ENCODE measurements at places on chromosomes 11 and 22.

- DNase-seq: no peak
Observed at GRCh38 chr11:20501252-20501651, 98.2 kb upstream of the SLC6A5 start.

DNA sequence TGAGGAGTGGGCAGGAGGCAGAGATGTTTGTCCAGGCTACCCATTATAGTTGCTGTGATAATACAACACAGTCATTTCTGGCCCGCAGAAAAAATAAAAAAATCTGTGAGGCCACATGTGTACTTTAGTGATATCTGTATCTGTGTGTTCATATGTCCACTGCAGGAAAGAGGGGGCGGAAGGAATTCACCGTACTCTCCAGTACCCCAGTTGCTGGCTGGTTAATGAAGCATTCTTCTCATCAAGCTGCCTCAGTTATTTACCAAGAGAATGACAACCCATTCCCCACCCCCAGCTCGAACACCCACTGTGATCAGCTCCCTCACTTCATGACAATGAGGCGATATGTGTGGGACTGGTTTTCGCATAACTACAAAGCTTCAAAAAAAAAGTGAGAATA lies 309.3 kb downstream of the SOX6 start:
- no peak for DNase-seq

DNA sequence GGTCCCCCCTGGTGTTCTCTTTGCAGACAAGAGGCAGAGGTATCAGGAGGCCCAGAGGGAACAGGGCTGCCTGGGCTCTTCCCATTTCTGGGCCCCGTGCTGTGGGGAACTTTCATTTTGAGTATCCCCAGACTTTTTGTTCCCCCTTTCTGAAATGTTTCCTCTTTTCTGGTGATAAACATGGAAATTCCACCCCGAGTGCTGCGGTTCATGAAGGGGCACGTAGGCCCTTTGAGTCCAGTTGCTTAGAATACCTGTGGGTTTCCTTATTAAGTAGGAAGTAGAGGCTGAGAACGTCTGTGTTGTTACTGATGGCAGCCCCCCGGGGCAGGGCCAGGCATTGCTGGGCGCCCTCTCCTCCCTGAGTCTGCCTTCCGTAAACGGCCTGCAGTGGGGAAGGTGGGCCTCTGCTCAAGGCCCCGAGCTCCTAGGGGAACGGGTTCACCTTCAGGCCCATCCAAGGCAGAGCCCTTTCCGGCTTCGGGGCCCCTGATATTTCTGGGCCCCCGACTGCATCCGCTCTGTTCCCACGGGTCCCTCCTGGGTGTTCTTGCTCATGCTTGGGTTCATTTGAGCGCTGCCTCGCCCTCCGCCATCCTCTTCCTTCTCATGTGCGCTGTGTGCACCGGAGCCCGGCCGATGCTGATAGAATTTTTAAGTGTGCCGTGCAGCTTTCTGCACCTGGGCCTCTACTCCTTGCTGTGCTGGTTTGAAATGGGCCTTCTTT lies 12.0 kb downstream of the TBC1D22A start:
- no peak for DNase-seq

DNA sequence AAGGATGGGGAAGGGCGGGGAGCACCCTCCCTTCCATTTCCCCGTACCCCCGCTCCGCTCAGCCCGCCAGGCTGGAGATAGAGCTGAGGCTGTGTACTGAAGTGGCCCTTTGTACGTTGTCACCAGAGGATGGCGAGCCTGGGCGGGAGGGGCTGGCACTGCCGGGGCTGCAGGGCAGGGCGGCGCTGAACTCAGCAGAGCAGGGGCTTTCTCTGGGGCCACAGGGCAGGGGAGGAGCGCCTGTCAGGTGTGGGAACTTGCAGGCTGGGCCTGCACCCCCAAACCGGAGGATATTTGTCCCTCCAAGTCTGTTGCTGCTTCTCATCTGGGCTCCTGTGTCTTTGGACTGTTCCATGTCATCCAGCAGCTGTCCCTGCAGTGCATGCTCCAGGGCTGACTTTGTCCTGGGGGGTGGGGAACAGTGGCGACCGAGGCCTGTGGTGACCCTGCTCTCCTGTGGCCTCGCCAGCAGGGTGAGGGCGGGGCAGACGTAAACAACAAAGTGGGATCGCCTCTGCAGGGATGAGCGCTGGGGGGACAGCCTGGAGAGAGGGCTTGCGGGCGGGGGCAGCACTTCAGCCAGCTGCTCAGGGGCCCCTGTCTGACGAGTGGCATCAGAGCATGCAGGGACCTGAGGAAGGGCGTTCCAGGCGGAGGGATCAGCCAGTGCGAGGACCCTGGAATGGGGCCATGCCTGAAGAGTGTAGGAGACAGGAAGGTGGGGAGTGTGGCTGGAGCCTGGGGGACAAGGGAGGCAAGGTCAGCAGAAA lies 13.1 kb downstream of the MGAT3 start:
- no peak for DNase-seq

GRCh38 chr11:694563-695287 lies at the start of gene DEAF1:
Gene DEAF1 (minus strand): TSS chr11:695222. CDS start chr11:695047, 175 bp downstream.
- DNase-seq: peak; percentile 100

DNA sequence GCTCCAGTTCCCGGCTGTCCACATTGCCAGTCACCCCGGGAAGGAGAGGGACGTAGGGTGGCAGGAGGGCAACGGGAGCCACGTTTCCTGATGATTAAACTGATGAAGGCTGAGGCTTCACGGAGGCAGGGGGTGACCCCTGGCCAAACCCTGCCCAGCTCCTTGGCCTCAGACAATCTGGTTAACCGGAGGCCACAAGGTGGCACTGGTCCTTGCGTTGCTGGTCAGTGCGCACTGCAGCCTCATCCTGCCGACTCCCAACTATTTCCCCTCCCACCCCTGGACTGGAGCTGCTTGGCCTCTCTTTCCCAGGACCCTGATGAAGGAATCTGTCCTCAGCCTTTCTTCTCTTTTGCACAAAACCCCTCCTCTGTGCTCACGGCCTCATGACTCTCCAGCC lies 75.3 kb downstream of the PDE2A start:
- no peak for DNase-seq

DNA sequence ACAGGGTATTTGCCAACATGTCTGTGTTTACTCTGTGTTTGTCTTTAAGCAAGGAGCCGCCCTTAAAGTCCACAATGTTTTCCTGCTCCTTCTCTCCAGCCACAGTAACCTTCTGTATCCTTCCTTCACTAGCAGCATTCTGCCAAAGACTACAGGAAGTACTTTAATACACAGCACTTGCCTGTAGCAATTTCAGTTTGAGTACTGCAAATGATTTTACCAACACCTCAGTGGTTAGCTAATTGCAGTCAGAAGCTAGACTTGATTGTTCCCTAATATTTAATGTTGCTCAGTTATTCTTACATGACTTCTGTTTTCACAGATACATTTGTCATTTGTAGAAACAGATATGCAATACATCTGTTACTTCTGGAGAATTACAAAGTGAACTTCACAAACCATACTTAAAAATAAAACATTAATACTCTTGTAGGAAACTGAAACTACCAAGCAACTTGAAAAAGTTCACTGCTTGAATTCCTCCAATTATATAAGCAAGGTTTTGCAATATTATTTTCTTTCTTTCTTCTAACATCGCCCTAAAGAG lies 69.1 kb downstream of the FCHSD2 start:
- DNase-seq: peak; percentile 54

- no peak for DNase-seq
Observed at GRCh38 chr22:39703091-39703490, 132.5 kb downstream of the CACNA1I start.

- DNase-seq: no peak
Observed at GRCh38 chr11:102994105-102994504, 38.6 kb upstream of the MMP13 start.

- no peak for DNase-seq
Observed at GRCh38 chr11:41237382-41237781, 222.1 kb downstream of the LRRC4C start.

GRCh38 chr11:74773476-74773875 lies 24.8 kb downstream of the RNF169 start:
- DNase-seq: no peak

DNA sequence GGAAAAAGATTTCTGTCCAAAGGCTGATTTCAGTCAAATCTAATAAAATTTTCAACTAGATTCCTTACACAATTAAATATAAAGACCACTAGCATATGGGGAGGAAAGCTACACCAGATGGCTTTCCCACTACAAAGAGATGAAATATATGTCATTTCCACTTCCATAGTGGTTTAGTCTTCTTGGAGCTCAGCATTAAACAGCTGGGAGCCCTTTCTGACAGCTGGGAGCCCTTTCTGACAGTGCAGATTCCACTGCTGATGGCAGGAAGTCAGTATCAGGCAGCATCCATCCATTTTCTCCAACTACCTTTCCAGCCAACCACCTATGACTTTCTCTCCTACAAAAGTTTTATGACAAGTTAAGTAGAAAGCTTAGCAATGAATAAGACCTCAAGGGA lies 177.9 kb downstream of the RRAS2 start:
- no peak for DNase-seq

DNA sequence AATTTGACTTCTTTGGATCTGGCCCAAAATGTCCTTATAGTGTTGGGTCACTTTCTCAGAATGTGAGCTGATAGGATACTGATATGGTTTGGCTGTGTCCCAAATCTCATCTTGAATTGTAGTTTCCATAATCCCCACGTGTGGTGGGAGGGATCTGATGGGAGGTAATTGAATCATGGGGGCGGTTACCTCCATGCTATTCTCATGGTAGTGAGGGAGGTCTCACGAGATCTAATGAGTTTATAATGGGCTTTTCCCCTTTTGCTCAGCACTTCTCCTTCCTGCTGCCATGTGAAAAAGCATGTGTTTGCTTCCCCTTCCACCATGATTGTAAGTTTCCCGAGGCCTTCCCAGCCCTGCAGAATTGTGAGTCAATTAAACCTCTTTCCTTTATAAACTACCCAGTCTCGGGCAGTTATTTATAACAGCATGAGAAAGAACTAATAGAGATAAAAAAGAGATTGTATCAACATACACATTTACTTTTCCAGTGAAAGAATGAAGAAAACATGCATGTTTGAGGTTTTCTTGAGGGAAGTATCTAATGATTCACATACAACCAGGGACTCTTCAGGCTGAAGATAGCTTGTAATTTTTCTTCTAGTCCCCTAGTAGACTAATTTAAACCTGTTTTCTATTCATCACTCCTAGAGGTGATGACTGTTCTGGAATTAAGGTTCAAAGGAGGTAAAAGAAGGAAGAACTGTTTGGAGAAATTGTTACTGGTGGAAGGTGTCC lies 17.3 kb upstream of the CSTF3 start:
- DNase-seq: no peak

DNA sequence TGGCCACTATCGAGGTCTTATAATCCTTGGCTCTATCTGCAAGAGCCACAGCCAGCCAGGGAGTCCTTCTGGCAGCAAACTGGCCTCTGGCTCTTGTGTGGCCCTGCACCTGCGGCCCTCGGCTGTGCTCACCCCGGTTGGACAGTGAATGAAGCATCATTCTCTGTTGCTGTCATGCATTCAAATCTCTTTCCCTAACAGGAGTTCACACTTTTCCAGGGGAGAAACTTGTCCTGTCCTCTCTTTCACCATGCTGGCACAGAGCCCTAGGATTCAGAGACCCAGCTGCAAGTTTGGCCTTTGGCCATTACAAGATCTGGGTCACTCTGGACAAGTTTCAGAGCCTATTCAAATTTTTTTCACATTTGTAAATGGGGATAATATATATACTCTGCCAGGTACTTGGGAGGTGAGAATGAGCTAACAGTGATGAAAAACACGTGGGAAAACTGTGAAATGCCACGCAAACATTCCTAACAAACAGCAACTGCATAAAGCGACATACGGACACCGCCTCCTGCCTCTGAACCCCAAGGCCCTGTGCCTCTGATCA lies 34.2 kb downstream of the TMEM184B start:
- no peak for DNase-seq

GRCh38 chr11:73715541-73715940 lies 45.3 kb downstream of the RAB6A start:
- no peak for DNase-seq

DNA sequence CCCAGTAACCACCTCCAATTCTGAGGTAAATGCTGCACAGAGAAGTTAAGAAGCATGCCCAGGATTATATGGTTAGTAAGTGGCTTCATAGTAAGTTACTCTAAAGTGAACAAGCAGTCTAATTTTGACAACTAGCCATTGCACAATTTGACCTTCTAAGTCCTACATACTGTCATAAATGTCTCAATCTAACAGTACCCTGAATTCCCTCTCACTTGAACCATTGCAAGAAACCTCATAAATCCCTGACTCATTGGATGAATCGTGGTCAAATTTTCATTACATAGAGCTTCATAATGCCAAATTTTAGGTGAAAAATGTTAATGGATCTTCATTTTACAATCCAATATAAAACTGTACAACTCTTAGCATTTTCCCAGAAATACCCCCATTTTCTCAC lies 217.3 kb upstream of the GRIA4 start:
- DNase-seq: no peak

DNA sequence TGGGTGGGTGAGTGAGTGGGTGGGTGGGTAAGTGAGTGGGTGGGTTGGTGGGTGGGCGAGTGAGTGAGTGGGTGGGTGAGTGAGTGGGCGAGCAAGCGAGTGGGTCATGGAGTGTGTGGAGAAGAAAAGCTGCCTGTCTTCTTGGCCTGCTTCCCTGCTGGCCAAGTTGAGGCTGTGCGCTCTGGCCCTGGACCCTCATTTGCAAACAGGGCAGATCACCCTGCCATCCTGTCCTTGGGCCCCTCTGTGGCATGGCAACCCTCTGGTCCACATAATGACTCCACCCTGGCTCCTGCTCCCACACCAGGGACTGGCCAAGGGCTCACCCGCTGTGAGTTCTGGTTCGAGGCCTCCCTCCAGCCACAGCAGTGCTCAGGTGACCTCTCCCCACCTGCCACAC lies 35.1 kb downstream of the CAPN1 start:
- DNase-seq: no peak

GRCh38 chr22:24592851-24593558 lies at the start of gene LRRC75B:
Gene LRRC75B (minus strand): TSS chr22:24593073. CDS start chr22:24593039, 34 bp downstream.
- DNase-seq: peak; percentile 57

GRCh38 chr11:125787827-125788226 lies at the start of gene PATE3:
Gene PATE3 (plus strand): TSS chr11:125788127. CDS start chr11:125788152, 25 bp downstream.
- DNase-seq: no peak

- DNase-seq: no peak
Observed at GRCh38 chr11:12785901-12786300, 111.7 kb downstream of the TEAD1 start.

- DNase-seq: no peak
Observed at GRCh38 chr22:40720538-40721256, 41.4 kb downstream of the MCHR1 start.

DNA sequence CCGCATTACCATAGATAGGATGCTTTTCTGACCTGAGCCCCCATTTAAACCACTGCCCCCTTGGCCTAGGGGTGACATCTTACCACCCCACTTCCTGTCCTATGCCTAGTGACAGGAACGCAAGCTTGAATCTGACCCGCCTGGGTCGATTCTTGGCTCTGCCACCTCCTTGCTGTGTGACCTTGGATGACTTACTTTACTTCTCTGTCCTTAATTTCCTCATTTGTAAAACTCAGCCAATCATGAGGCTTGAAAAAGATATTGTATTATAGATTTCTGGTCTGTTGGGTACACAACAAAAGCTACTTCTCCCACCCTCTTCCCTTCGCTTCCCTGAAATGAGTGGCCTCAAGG lies 39.2 kb upstream of the CDON start:
- no peak for DNase-seq

- no peak for DNase-seq
Observed at GRCh38 chr22:46815896-46816731, 53.7 kb downstream of the TBC1D22A start.

- DNase-seq: no peak
Observed at GRCh38 chr11:643366-643765, 6.3 kb downstream of the DRD4 start.

- DNase-seq: no peak
Observed at GRCh38 chr22:43005106-43005505, 9.8 kb downstream of the PACSIN2 start.
